Esophagus squamous epithelium (tissue), 5 donors: ENCODE measurements at places on chromosomes 1 and 21.

- no peak for DNase-seq
Measured at GRCh38 chr1:143698016-143698415, 273.8 kb downstream of the FAM72C start.

- no peak for DNase-seq
Measured at GRCh38 chr1:178938959-178939317, 68.1 kb upstream of the ANGPTL1 start.

DNA sequence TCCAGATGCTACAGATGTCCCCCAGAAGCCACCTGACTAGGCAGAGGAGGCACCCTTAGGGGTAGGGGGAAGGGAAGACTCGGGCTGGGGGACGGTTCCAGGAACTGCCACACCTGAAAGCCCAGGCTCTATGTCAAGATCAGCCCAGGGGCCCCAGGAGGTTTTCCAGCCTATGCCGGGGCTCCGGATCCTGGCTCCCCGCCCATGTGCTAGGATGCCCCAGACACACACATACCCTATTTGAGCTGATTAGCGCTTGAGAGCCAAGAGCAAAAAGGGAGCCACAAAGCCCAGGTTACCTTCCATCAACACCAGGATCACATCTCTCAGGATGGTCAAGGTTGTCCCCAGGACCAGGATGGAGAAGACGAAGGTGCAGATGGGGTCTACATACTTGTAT lies 4.5 kb downstream of the SLC30A2 start:
- no peak for DNase-seq

DNA sequence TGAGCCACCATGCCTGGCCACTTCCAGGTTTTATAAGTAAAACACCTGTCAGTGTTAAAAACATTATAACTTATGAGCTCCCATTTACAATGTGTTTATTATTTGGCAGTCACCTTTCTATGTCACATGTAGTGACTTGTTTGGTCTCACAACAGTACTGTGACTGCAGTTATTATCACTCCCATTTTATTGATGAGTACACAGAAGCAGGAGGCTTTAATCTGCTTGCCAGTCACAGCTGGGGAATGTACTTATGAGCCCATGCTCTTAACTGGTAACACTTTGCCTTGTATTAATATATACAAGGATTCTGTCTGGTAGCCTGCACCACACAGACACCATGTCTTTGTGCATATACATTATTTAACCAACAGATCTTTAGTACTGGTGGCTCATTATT lies 31.1 kb upstream of the BACH1 start:
- DNase-seq: no peak

- no peak for DNase-seq
Measured at GRCh38 chr1:109210058-109210457, 3.7 kb upstream of the SARS1 start.

- DNase-seq: no peak
Measured at GRCh38 chr1:206922524-206922923, 783 bp upstream of the FCMR start.

DNA sequence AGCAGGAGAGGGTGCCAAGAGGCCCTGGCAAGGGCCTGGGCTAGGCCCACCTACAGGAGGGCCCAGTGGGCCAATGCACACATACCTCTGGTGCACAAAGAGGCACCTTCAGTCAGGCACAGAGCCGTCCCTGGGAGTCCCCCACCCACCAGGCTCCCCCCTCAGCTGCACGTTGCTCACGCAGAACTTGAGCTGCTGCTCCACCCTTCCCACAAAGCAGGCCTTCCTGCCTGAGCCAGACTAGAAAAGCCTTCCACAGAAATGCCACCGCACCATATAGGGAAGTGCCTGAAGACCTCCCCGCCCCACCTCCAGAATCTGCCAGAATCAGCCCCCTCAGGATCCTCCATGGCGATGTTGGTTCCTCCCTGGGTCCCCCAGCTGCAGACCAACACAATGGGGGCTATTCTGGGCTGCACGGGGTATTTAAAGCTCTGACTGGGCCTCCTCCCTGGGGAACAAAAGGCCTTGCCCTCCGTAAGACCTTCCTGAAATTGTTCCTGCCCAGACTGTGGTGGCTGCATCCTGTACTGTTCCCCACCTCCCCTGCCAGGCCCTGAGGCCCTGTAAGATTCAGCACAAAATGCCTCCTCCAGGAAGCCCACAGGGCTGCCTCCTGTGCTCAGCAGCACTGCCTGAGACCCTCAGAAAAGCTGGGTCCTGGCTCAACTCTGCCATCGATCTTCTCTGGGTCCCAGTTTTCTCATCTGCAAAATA lies 27.2 kb downstream of the HSPG2 start:
- no peak for DNase-seq

DNA sequence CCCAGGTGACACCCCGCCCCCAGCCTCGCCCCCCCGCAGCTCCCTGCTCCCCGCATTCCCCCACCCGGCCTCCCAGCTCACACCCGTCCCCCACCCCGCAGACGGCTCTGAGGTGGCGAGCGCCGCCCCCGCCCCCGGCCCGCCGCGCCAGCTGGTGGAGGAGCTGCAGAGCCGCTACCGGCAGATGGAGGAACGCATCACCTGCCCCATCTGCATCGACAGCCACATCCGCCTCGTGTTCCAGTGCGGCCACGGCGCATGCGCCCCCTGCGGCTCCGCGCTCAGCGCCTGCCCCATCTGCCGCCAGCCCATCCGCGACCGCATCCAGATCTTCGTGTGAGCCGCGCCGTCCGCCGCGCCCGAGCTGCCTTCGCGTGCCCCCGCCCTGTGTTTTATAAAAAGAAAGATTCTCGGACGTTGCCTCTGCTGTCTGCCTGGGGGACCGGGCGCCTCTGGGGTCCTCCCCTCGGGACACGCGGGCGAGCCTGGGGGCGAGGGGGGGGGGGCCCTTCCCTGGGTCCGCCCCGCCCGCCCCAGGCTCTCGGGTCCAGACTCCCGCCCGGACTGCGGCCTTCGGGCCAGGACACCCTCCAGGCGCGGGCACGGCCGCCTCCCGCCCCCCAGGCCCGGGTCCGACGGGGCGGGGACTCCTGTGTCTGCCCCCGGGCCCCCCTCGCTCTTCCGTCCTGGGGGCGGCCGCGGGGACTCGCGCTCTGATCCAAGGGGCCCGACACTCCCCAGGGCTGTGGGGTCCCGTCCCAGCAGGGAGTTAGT lies 1.6 kb upstream of the MMP23B start:
- DNase-seq: no peak

- no peak for DNase-seq
Measured at GRCh38 chr1:100250264-100250663, 630 bp upstream of the DBT start.

DNA sequence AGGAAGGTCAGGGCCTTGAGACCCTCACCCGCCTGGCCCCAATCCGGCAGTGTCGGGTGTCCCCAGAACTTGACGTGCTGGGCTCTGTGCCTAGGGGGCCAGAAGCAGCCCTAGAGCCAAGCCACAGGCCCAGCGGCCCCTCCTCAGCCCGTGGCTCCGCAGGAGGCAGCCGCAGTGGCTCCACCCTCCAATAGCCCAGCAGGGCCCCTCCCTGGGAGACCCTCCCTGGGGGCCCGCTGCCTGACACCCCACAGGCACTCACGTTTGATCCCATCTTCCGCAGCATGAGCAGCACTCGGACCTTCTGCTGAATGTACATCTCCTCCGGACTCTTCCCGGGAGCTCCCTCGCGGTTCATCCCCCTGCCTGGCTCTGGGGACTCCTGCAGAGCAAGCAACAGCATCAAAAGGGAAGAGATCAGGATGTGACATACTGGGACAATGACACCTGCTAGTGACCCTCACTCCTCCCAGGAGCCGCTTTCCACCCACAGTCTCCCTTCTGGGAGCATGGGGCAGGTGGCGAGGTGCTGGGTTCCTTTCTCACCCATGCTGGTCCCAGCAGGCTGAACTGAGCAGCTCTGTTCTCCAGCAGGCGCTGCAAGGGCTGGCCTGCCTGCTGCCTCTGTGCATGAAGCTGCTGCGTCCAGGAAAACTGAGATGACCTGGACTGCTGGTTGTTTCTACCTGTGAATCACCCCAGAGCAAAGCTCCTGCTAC lies 38.2 kb downstream of the CTNNBIP1 start:
- no peak for DNase-seq

DNA sequence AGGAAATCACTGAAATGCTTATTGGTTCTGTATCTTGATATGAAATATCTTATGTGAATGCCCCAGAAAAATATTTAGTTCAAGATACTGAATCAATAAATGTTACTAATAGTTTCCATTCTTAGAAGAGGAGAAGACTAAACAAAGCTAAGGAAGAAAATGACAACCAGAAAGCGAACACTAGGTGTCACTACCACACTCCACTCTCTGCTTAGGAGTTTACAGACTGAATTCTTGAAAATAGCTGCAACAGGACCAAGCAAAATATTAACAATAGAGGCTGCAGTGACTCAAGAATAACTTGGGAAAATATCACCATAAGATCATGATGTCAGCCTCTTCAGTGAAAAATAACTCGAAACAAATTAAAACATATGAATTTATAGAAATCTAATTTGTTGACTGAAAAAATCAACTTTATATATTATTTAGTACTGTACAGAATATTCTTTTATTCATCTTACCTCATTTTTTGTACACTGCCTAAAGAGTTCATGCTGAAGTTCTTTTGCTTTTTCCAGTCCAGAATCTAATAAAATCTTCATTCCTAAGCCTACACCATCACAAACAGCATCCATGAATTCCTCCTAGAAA lies 61.6 kb downstream of the KIF14 start:
- DNase-seq: no peak

DNA sequence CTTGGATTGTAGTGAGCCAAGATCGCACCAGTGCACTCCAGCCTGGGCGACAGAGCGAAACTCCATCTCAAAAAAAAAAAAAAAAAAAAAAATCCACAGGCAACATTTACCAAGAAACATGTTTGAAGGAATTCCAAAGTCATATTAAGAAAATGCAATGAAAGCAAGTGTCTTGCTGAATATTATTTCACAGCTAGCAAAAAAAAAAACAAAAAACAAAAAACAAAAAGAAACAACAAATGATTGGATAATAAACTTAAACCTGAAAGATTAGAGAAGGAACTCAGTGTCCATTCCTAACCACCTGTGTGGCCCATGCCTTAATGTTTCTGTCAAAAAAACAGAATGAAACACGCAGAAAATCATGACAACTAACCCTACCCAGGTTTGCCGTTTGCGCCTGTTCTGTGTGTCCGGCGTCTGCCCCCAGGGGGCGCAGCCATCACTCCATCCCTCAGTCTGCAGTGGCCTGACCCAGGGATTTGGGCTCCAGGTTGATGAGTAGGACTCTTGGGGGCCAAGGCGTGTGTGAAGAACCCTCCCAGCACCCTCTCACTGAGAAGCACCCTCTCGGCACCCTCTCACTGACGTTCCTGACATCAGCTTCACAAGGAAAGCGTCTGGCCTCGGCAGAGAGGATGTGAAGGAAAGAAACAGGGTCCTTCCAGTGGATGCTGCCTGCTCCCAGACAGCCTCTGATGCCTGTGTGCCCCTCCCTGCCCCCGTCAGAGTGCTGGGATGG lies 19.2 kb upstream of the PTTG1IP start:
- DNase-seq: no peak

GRCh38 chr1:178566187-178566586 lies 53.3 kb downstream of the TEX35 start:
- no peak for DNase-seq

GRCh38 chr21:38244885-38245869 lies 11.6 kb upstream of the KCNJ15 start:
- DNase-seq: no peak

DNA sequence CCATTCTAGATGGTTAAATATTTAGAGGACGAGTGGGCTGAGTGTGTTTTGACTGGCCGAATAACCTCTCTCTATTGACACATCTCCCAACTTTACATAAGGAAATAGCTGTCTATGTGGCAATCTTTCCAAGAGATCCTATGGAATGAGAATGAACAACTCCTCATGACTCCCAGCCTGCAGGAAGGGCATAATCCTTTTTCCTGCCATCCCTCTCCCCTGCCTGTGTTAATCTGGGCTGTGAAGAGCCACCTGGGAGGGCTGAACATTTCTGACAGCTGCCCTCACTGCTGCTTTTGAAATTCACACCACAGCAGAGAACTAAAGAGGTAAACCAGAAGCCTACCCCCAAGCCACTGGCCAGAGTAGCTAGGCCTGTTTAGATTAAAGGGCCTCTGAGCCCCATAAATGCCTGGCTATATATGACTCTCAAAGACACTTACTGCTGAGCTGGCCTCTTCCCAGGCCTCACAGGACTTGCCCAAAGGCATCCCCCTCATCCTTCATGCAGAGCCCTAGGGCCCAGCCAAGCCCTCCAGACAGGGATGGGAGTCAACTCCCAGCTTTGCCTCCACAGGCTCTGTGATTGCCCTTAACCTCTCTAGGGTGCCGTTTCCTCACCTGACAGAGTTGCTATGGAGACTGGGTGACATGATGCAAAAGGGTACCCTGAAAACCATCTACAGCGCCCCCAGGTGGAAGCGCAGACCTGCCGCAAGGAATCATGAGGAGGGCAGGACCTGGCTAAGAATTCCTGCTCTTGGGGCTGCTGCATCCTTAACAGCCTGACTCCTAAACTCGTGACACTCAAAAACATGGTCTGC lies 42.0 kb upstream of the LDLRAP1 start:
- no peak for DNase-seq

- no peak for DNase-seq
Measured at GRCh38 chr1:59078070-59078800, 218.7 kb upstream of the FGGY start.

DNA sequence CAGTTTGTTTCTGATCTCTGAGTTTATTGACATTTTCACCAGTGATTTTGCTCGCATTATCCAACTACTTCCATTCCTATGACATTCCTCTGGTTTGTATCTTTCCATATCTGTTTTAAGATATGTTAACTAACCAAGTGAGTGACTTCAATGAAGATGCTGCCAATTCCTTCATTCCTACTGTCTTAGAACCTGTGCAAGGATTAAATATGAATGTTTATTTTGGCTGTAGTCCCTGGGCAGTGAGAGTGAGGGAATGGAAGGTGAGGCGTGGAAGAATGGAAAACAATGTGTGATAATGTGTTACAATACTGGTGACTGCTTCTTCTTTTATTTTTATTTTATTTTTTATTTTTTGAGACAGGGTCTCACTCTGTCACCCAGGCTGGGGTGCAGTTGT lies 183.0 kb downstream of the SDCCAG8 start:
- no peak for DNase-seq

DNA sequence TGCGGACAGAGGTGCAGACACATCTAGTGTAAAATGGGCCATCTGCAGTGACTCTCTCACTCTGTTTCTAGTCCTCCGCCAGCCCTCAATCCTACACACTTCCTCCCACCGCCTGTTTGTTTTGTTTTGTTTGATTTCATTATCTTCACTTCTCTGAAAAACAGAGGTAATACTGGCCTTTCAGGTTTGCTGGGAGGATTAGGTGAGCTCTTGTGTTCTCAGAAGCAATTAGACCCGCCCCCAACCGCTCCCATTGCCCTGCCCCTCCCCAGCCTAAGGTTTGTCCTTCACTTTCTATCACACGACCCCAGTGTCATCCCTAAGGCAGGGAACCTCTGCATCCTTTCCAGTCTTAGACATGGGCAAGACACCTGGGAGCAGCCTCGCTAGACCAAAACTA lies 43.2 kb upstream of the TACSTD2 start:
- no peak for DNase-seq

DNA sequence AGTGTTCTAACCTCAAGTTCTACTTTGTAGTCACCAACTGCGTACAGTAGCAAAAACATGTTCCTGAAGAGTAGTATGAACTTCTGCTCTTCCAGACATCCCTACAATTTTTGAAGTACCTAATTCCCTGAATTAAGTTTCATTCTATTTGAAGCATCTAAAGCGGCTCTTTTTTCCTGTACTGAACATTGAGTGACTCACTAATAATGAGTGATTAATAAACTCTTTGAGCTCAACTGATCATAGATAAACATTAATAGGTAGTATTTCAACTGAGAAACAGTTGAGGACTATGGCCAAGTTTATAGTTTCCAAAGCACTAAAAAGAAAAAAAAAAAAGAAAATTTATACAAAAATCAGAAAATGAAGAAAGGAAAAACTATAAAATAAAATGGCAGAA lies 683.1 kb downstream of the LTN1 start:
- DNase-seq: no peak
